ENCODE measurements at places on chromosomes 6 and 20.
A peak's percentile ranks its signal among the peaks of the same experiment; 100 is the strongest.

- DNase-seq, result no peak
These were observed 190.8 kb downstream of the EPM2A start for GRCh38 chr6:145544514-145544913.

GRCh38 chr6:120614723-120615122 is 719.6 kb downstream of the TBC1D32 start:
- no peak for DNase-seq

DNA sequence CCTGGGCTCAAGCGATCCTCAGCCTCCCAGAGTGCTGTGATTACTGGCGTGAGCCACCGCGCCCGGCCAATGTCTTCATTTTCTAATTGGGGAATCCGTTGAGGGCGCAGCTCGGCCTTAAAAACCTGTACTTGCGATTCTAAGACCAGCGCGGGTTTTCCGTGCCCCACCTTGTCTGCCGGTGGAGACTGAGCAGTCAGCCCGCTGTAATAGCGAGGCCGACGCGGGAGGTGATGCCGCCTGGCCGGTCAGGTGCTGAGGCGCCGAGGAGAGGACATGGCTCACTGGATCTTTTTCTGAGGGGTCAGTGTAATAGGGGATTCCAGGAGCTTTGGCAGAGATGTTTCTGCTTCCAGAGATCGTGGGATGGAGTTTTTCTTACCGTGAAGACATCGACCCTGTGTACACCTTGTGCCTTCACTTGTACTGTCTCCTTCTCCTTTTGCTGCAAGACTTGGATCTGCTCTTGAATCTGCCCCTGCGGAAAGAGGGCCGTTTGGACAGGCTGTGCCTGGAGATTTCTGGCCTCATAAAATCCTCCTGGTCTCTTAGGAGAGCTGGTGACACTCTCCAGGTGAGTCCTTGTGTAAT is 1.5 kb downstream of the TRIM31 start:
- no peak for DNase-seq

DNA sequence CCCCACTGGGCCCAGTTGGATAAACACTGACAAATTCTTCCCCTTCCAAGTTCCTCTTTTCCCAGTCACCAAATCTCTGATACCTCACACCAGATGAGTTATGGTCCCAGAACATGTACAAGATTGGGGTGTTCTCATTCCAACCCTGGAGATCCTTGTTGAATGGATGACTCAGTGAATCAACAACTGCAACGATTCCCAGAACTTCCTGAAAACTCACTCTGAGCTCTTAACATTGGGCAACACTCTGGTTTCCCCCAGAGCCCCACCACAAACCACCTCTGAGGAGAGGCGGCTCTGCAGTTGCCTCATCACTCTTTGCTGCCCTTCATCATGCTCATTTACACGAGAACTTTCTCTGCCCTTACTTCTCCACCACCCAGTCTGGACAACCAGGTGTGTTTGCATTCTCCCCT is 115.2 kb downstream of the MRPL14 start:
- peak; percentile 80 for DNase-seq

All from SIG-M5 (cell line).